WERI-Rb-1 (cell line): ENCODE measurements at places on chromosomes 3 and 15.

- no peak for DNase-seq
Measured at GRCh38 chr3:177478170-177478867, 281.0 kb upstream of the TBL1XR1 start.

DNA sequence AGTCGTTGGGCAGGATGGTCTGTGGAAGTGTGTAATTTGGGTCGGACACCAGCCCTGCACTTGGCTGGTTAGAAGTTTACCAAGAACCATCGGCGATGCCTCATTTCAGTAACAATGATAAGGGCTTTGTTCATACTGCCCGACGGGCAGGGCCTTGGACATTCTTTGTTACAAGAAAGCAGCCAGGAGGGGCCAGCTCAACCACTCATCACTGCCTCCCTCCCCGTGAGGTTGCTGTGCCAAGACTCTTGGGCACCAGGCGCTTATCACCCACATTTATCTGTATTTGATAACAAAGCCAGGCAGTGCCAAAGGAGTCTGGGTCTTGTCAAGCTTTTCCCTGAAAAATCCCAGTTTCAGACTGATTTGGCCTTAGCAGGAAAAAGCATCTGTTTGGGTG, 235.0 kb downstream of the ADAMTS17 start:
- DNase-seq = no peak

GRCh38 chr3:126033765-126034164, 50.2 kb downstream of the SLC41A3 start:
- no peak for DNase-seq

DNA sequence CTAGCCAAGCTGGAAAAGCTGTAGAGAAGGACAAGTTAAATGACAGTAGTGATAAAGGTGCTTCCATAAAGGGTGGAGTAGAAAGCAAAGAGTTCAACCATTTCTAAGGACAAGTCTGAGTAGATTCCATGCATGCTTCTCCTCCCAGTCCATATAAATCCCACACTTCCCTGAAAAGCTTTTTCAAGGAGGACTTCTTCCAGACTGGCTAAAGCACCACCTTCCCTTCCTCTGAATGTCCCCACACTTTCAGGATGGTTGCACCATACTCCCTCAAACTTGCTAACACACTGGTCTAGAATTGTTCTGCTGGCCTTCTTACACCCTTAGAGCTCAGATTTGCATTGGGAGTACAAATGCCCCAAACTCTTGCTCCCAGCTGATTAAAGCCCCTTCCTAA, 40.9 kb downstream of the FBN1 start:
- no peak for DNase-seq

DNA sequence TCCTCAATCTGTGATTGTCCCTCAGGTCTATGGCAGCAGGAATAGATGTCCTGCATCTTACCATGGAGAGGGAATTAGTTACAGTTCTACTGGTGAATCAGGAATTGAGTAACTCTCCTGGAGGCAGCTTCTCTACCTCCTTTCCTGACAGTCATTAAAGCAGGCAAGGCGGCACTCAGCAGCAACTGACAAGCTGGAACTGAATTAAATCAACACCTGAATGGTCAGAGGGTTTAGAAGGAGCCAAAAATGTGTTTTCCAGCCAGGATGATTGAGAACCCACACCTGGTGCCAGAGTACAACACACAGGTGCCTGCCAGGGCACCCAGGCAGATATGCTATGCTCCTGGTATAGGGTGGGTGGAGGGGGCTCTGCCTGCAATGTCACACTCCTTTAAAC, 43.1 kb upstream of the TIPARP start:
- DNase-seq = no peak

- no peak for DNase-seq
Measured at GRCh38 chr15:35876762-35877161, 330.8 kb upstream of the DPH6 start.

GRCh38 chr3:196049653-196050052, 32.2 kb downstream of the TFRC start:
- DNase-seq = no peak

GRCh38 chr3:74636981-74637380, 22.5 kb upstream of the CNTN3 start:
- DNase-seq = no peak

DNA sequence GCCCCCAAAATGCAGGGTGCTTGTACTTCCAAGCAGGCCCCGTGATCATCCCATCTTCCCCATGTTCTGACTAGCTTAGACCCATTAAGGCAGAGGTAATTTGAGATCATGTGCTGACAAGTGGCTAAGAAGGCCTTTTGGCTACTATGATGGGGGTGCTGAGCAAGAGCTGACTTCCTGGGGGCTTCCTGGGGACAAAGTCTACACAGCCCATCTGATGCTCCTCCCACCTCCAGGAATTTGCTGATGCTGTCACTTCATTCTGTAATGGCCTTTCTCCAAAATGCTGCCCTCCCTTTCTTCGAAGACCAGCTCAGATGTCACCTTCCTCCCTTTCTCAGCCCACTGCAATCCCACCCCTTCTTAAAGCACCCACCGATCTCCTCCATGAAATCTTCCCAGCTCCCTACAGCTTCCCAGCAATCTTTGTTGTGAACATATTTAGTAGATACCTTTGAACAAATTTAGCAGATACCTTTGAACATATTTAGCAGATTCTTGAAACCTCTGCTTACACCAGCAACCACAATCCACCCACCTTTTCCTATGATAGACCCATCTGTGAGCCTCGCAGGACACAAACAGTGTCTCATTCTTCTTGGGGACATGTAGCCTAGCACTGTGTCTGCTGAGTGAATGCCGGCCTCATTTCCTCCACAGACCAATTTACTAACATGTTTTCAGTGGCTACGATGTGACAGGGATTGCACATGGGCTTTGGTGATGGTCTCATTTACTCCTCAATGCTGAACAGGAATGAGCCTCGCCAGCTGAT, 223.3 kb downstream of the EPHB1 start:
- no peak for DNase-seq

DNA sequence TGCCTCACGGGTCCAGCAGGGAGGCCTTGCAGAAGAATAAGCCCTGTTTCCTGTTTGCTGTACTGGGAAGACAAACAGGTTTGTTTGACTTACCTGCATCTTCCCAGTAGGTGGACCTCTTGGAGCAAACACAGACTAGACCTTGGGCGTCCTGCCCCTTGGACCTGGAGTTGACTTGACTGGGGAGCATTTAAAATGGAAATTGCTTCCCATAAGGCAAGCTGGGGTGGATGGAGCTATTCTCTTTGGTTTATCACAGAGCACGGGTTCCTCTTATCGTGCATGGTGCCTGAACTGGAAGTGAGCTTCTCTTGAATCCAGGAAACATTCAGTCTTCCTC, 151.4 kb downstream of the RPLP1 start:
- DNase-seq = peak; percentile 43

DNA sequence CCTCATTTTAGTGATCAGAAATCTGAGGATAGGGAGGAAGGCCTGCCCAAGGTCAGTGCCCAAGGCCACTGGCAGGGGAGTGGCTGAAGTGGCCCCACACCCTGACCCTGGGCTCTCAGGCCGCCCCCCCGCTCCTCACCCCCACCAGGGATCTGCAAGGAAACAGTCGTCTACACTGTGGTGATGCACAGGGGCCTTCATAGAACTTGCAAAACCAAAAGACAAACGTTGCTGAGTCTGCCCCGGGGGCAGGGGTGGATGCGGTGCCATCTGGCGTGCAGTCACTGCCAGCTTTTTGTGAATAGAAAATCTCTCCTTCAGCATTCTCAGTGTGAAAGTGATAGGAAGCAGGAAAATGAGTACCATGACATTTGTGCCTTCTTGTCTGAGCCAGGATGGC, 41.3 kb downstream of the WHAMM start:
- DNase-seq = no peak

GRCh38 chr15:31102039-31102321, 455 bp upstream of the TRPM1 start:
- DNase-seq = peak; percentile 26

DNA sequence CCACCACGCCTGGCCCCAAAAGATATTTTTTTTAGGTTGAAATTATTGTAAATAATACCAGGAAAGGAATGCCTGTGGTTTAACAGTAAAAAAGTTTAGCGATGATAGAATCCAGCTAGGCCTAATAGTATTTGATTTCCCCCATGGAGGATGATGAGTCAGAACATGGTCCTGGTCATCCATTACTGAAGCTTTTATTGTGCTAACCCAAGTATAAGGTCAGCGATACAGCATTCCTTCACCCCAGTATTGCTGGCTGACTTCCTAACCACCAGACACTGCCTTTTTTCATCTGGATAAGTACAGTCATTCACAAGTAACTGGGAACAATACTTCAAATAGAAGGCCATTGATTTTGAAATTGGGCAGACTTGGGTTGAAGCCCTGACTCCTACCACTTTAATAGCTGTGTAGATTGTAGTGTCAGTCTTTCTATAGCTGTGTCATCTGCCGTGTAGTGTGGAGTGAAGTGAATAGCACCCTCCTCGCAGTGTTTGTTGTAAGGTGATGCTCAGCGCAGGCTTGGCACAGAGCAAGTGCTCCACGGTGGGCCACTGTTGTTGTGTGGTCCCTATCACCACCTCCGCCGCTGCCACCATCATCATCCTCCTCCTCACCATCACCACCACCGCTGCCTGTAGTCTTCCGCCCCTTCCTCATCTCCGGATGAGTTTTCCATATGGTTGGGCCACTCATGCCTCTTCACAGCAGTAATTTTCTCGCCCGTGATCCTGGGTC, 436.0 kb upstream of the TPM1 start:
- no peak for DNase-seq

DNA sequence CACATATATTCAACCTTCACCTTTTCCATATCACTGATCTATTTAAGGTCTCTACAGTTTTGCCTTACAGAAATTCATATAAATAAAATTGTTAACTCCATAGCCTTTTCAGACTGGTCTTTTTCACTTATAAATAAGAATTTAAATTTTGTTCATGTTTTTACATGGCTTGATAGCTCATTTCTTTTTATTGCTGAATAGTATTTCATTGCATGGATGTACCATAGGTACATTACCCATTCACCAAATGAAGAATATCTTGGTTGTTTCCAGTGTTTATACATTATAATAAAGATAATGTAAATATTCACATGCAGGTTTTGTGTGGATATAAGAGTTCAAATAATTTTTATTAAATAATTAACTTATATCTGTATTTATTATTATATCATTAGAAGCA, 1765.0 kb downstream of the OTOL1 start:
- DNase-seq = no peak

DNA sequence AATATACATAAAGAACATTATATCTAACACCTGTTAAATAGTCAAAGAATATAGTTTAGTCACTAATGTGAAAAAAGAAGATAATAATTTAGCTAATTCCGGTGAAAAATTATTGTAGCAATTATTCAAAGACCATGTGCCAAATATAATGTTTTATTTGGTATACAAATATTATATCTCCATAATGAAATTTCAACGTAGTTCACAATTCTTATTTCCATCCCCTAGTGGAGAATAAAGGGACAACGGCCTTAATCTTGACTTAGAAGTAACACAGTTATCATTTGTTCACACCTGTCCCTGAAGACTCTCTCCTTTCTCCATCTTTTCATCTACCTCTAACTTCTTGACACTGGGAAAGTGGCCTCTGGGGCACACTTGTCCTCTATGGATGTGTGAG, 213.4 kb downstream of the ERC2 start:
- no peak for DNase-seq

DNA sequence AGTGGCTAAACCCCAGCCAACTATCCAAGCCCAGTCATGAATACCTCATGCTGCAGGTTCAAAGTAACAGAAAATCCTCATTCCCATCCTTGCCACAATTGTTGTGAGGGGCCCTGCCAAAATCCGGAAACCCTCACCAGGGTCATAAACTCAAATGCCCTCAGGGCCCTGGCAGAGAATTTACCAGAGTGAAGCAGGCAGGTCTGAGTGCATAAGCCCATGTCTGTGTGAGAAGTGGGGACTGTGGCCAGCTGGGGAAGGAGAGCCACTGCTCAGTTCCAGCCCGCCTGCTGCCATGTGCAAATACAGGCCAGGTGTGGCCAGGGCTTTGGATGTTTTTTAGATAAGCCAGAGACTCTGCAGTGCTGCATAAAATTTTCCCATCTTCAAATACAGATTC, 7.0 kb downstream of the CEP152 start:
- no peak for DNase-seq

- no peak for DNase-seq
Measured at GRCh38 chr3:78741066-78741645, 1026.6 kb downstream of the ROBO1 start.

DNA sequence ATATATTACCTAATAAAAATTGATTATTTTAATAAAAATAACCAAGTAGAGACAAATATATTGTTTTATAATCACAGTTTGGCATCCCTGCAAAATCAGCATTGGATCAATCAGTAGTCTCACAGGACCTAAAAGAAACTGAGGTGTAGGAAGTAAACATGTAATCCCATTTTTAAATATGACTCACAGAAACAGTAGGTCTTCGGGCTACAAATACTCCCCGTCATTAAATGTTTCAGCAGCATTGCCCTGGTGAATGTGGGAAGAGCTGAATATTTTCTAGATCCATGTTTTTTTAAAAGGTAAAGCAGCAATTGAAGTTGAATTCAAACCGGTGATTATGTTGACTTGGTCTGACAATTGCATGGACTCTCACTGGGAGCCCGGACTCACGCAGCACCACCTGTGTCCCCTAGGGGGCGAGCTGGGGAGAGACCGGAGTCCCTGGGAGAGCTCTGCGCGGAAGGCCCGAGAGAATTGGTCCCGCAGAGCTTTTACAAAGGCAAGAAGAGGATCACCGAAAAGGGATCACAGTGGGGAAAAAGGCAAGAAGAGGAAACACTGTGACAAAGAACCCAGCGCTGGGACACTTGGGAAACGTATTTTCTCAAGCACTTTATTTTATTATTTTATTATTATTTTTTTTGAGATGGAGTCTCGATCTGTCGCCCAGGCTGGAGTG, 17.2 kb upstream of the USP3 start:
- DNase-seq = peak; percentile 90

GRCh38 chr15:62122249-62122648, 42.8 kb downstream of the C2CD4B start:
- no peak for DNase-seq

GRCh38 chr3:187101184-187102072, 37.9 kb downstream of the RPL39L start:
- no peak for DNase-seq

DNA sequence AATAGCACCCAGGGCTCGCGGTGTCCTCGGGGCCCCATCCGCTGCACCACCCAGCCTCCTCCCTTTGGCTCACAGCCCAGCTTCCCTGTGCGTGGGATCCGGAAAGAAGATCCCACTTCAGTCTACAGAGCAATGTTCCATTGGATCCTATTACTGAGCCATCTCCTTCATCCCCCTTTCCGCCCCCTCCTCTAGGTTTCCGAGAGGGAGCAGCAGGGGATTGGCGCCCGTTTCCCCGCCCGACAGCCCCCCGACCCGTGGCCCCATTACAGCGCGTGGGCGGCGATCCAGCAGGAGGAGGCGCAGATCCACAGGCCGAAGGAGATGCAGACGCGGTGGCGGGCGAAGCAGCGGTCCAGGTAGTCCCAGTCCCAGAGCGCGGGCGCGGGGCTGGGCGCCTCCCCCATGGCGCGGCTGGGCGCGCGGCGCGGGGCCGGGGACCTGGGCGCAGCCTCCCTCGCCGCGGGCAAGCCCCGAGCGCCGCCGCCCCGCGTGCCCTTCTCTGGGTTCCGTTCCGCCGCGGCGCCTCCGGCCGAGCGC, 340 bp downstream of the TMEM44 start:
- DNase-seq = peak; percentile 20

GRCh38 chr15:20645956-20646355, 104.4 kb upstream of the GOLGA6L6 start:
- DNase-seq = no peak
